Stimulated activated CD8-positive, alpha-beta memory T cell treated with anti-CD3 and anti-CD28 coated beads, Interleukin-2, amount 100 ng/mL, for 1 hour (primary cell): ENCODE measurements at places on chromosomes 3 and 15.

DNA sequence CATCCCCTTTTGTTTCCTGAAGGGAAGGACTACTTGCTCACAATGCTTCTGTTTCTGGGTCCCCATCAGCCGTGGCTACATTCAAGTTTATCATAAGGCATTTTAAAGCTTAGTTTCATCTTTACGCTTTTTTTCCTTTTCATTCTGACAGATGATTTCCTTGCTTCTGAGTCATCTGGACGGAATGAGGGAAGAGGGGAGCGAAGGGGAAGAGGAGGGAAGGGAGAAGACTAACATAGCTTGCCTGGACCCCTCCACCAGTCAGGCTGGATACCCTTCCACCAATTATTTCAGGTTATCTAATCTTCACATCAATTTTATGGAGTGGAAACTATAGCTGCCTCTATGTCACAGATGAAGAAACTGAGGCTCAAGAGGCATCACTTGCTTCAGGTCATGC lies 27.6 kb downstream of the FAM3D start:
- DNase-seq = no peak

- DNase-seq = no peak
Measured at GRCh38 chr3:115245438-115245837, 98.3 kb upstream of the ZBTB20 start.

GRCh38 chr3:23748398-23749110 lies 57.2 kb upstream of the UBE2E1 start:
- no peak for DNase-seq

DNA sequence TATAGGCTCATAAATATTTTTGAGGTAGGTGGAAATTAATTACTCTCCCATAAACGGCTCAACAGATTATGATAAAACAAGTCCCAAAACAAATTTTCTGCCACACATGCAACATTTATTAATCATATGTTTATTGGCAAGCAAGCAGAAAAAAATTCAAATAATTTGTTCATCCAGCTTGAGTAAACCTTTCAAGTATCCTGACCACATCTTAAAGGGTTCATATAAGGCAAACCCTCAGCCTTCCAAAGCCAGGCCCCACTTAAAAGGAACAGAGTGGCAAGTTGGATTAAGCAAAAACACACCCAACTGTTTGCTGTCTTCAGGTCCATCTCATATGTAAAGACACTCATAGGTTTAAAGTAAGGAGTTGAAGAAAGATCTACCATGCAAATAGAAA lies 1042.3 kb downstream of the DIPK2A start:
- no peak for DNase-seq

GRCh38 chr3:138949445-138950005 lies 2.5 kb downstream of the FOXL2NB start:
- DNase-seq = no peak

- no peak for DNase-seq
Measured at GRCh38 chr3:160127308-160127707, 97.9 kb upstream of the C3orf80 start.

DNA sequence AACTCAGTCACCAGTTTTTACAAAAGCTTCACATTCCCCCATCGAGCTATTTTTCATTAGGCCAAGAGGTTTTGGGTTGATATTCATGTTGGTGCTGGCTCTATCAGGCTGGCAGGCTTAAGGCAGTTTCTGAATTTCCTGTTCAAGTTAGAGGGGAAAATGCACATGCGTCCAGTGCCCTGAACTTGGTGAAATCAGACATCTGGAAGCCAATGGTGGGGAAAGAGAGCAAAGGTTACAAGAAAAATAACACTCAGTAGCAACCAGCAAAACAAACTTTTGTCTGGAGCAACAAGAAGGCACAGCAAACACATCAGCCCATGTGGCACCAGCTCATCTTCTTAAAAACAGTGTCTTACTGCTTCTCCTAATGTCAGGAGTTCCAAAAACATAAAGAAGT lies 155.6 kb upstream of the TSC22D2 start:
- DNase-seq = no peak

- DNase-seq = no peak
Measured at GRCh38 chr15:88890495-88890894, 4.8 kb downstream of the HAPLN3 start.

DNA sequence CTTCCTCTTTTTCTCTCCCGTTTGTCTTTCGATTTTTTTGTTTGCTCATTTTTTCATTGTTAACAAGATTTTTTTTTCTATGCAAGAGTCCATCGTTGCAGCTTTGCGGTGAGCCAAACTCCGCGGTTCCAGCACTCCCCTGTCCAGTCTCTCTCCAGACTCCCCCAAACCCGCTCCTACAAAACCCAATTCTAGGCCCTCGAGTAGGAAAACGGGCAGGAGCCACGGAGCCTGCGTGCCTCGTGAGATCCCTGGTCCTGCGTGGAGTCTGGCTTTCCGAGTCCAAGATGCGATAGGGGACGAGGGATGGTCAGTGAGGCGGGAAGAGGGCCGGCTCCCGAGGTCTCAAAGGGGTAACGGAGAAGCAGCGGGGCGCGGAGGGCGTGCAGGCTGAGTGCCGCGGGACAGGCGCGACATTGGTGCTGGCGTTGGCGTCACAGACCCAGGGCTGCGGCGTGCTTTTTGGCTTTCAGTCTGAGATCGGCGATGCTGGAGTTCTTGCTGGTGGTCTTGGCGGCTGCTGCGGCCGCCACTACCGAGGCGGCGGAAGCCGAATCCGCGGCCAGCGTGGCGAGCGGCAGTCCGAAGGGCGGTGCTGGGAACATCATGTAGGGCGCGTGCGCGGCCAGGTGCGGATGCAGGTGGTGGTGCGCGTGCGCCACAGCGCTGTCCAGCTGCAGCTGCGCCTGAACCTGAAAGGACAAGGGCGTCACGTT lies 8.5 kb downstream of the SHOX2 start:
- no peak for DNase-seq

GRCh38 chr3:14283813-14284438 lies 105.3 kb downstream of the LSM3 start:
- DNase-seq = no peak

GRCh38 chr3:157588386-157589060 lies 85.3 kb upstream of the VEPH1 start:
- no peak for DNase-seq

DNA sequence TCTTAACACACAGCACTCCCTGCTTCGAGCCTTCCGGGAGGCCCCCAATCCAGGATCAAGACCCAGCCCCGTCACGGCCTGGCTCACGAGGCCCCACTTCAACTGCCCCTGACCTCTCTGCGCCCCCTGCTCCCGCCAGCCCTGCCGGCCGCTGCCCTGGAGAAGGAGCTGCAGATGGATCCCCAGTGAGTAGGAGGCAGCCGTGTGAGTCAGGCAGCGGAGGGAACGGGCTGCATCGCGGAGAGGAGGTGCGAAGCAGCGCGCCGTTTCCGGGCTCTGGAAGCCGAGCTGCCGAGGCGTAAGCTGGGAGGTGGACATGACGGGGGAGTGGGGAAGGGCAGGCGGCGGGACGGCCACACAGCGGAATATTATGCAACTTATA lies 133.4 kb downstream of the TPRA1 start:
- no peak for DNase-seq

DNA sequence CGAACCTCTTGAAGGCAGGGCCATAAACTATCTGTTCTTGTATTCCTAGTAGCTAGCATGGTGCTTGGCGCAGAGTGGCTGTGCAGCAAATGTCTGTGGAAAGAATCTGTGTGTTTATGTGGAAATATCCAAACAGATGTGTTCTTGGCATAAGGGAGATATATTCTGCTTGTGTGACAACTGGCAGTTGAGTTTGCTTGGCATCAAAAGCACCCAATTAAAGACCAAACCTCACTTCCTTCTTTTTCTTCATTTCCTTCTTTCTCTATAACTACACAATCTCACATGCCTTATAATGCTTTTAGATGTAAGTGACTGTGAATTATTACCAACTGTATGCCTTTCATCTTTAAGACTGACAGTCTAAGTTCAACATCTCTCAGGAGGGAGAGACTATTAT lies 296.5 kb downstream of the SLC9A9 start:
- DNase-seq = no peak

- DNase-seq = no peak
Measured at GRCh38 chr15:82798531-82799166, 7.2 kb downstream of the FSD2 start.

- no peak for DNase-seq
Measured at GRCh38 chr3:124217542-124217941, 225.6 kb upstream of the ROPN1 start.

DNA sequence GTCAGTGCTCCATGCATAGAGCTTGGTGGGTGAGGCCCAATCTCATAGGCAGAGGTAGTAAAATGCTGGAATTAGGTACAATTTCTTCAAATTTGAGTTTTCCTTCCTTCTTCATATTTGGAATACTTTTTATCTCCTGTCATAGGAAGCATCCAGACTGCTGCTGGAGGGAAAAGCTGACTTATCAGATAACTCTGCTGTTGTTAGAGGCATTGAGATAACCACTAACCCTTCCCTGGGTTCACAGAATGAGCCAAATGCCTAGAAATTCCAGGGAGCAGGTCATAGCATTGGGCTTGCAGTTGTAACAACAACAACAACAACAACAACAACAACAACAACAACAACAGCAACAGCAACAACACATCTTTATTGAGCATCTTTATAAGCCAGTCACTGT lies 332.7 kb downstream of the PDCD6IP start:
- no peak for DNase-seq

DNA sequence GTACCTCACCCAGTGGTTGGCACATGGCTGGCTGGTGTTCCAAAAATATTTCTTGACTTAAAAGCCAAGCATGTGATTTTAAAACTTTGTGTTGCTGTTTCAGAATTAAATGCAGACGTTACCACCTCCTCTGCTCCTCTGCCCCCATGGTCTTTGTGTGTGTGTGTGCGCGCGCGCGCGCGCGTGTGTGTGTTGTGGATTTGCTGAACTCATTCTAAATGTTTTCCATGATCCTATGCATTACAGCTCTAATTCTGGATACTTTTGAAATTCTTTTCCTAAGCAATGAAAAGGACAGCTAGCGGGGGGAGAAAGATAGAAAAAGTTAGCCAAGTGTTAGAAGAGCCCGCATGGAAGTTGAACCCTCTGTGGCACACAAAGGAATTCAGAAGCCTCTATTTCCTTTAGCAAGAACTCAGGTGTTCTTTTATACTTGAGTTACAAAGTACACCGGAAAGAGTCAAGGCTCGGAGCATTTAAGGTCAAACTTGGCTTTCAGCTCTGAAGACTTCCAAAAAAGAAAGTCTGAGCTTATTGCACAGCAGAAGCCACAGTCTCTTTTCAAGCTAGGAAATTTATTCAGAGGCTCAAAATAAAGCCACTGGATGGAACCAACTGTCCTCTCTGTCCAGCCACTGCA lies 350.5 kb upstream of the TBL1XR1 start:
- DNase-seq = no peak

DNA sequence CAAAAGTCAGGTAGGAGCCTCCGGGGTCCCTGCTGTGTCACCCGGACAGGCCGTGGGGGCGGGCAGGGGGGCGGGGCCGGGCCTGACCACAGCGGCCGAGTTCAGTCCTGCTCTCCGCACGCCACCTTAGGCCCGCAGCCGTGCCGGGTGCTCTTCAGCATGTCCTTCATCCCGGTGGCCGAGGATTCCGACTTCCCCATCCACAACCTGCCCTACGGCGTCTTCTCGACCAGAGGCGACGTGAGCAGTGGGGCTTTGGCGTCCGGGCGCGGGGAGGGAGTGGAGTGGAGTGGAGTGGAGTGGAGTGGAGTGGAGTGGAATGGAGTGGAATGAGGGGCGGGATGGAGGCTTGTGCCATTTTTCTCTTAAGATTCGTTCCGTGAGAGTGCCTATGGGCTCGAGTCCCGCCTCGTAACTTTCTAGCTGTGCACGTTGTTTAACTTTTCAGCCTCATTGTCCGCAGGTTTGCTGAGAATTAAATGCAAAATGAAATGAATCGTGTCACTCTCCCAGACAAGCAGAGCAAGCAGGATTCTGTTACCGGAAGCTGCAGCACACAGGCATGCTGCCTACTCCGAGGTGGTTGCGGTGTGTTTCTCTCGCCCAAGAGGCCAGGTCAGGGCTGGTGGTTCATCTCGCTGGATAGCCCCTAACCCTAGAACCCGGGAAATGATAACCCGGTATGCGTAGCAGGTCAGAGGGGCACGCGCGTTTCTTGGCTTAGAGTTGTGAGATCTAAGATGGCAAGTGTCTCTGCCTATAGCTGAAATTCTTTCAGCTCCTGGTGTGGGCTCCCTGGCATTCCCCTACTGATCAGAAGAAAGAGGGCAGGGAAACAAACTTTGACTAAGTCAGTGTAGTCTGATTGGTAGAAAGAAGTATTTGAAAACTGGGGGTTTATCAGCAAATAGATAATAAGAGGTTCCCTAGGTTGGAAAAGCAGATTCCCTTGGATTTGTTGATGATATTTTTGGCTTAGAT lies at the start of gene FAH:
Gene FAH, plus strand, starts transcription at position 104 of the 981 bp plus-strand sequence. Its CDS starts 56 bp downstream, at position 160.
- DNase-seq = no peak

- DNase-seq = no peak
Measured at GRCh38 chr3:32105291-32106131, 909 bp upstream of the GPD1L start.

DNA sequence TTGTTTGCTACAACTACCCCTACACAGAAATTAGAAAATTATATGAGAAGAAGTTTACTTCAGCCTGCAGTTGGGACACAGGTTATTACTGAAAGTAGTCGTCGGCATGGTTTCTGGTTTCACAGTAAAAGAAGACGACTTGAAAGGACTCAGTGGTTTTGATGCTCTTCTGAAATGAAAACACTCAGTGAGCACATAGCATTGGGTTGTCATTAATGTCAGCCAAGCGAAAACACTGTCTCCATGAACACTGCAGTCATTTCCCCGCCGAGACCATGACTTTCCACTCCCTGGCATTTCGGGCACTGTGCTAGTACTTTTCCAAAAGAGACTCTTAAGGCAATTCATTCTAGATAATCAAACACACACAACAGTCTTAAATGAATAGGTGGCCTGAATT lies 69.2 kb upstream of the ICE2 start:
- DNase-seq = no peak

DNA sequence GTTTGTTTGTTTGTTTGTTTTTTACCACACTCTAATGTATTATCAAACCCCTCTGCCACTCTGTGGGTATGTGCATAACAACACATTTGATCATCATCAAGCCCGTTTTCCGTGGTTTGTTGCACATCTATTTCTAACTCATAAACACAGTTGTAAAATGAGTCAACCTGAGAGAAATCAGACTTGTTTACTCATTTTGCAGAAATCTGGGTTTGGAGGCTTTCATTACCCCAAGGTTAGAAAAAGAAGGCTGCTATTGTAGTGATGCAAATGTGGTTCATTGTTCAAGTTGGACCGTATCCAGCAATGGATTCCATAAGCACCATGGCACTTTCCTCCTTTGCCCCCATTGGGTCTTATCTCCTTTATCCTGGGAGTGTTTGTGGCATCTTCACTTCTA lies 353.2 kb upstream of the SOX2 start:
- no peak for DNase-seq

DNA sequence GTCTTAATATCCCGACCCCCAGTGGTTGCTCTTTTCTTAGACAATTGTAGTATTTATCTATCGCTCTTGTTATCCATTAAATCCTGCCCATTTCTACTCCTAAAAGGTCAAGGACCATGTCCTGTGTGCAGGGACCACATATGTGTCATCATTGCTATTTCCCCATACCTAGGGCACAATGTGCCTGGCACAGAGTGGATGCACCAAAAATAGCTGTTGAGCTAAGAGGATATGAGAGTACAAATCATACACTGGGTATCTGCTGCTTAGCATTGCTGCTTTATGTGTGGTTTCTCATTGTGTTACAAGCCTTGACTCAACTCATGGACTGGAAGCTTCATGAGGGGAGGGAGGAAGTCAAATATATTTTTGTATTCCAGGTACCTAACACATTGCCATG lies 3.4 kb upstream of the MITF start:
- DNase-seq = no peak
